ENCODE measurements at places on chromosomes 6 and 20.

- no peak for DNase-seq
Observed at GRCh38 chr6:106849120-106849519, 125.4 kb downstream of the CD24 start.

DNA sequence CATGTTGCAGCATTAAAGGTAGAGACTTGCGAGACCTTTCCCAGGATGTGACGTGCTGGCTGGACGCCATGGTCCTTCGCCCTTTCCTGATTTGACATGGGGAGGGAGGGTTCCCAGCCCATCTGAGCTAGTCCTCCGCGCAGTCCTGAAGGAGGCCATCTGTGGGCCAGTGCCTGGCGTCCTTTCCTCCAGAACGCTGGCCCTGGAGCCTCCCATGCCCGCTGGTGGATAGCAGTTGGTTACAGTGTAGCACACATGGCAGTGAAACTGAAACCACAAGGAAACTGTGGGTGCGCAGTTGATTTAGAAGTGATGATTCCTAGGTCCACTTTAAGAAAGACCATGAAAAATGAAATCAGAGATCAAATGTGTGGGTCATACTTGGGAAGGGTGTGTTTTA is 193.7 kb downstream of the CDH4 start:
- DNase-seq = no peak

DNA sequence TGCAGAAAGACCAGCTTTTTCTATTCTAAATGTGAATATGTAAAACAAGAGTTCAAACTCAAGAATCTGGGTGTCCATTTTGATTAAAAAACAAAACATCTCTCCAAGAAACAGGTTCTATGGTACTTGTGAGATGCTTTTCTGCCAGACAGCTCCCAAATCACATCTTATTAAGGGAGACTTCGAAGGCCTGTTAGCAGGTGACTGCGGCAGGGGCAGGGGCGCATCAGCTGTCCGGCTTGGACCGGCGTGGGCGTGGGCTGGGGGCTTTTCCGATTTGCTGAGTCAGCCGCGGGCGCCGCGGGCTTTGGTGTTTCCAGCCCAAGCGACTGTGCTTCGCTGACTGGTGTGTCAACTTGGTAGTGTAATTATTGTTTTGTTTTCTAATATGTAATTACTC is 32.6 kb downstream of the TFAP2A start:
- no peak for DNase-seq

DNA sequence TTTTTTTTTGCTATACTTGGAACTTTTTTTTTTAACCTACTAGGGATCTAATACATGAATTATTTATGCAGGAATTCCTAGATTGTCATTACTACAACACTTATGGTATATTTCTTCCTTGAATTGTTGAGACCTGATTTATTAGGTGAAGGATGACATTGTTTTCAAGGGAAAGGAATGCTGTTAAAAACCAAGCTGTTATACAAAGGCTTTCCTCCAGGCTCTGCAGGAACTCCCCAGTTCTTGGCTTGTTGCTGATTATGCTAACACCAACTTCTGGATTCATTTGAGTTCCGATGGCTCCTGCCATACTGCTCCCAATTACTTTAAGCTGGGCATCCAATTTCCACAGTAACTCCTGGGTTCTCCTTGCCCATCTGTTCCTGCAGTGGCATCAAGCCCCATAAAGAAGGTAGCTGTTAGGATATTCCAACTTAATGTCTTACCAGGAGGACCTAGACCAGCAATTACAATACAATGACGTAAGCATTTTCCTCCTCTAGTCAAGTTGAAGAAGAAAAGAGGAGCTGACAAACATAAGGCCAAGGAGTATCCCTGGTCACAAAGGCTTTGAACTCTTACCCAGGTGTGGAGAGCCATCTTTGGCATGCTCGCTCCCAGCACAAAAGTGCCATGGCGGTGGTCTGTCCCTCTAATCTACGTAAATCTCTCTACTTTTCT is 215.9 kb upstream of the AGPAT4 start:
- no peak for DNase-seq

DNA sequence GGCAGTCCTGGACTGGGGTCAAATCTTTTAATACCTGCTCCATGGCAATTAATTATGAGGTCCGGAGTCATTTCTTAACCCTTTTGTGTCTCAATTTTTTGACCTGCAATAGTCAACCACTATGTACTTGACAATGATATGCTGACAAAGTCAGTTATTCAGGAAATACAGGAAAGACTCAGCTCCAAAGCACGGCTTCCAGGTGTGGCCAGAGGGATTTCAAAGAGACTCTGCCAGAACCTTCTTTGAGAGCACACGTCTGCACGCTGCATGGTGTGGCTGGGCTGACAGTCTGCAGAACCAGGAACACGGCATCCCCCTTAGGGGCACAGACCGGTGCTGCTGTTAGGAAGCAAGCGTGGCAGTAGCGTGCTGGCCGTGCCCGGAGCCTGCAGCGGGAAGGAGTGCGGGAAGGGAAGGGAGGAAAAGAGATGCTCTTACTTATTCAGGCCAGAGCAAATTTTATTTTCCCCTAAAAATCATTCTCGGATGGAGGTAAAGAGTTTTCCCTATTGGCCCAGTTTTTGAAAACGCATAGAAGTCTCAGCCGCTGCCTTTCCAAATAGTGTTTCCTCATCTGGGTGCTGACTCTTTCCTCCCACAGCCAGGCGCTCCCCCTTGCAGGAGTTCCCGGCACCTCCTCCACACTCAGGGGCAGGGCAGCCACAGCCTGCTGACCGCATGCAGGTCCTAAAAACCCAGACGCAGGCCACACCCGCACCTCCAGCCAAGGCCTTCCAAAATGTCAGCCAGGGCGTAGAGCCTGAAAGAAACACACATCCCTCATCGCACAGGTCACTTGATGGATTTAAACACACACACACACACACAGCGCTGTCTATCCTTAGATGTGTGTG is 187.4 kb upstream of the SNX9 start:
- DNase-seq = no peak

GRCh38 chr6:43476746-43477145 is 624 bp upstream of the TJAP1 start:
- DNase-seq = no peak

GRCh38 chr20:25286917-25287316 is 39.0 kb downstream of the PYGB start:
- DNase-seq = no peak

DNA sequence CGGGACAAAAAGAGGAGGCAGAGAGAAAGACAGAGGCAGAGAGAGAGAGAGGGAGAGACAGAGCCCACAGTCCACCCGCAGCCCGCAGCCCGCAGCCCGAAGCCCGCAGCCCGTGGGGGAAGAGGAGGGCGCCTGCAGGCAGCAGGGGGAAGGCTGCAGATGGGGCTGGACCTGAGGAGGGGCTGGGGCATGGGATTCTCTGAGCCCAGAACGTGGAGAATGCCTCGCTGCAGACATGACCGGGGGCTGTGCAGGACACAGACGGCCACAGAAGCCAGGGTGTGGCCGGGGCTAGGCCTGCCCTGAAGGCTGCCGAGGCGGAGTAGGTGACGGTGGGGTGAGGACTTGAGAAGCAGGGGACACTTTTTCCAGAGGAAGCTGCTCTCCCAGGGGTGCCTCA is 6.5 kb upstream of the SLCO4A1 start:
- no peak for DNase-seq

- DNase-seq = no peak
Observed at GRCh38 chr20:22226849-22227700, 357.3 kb downstream of the FOXA2 start.

DNA sequence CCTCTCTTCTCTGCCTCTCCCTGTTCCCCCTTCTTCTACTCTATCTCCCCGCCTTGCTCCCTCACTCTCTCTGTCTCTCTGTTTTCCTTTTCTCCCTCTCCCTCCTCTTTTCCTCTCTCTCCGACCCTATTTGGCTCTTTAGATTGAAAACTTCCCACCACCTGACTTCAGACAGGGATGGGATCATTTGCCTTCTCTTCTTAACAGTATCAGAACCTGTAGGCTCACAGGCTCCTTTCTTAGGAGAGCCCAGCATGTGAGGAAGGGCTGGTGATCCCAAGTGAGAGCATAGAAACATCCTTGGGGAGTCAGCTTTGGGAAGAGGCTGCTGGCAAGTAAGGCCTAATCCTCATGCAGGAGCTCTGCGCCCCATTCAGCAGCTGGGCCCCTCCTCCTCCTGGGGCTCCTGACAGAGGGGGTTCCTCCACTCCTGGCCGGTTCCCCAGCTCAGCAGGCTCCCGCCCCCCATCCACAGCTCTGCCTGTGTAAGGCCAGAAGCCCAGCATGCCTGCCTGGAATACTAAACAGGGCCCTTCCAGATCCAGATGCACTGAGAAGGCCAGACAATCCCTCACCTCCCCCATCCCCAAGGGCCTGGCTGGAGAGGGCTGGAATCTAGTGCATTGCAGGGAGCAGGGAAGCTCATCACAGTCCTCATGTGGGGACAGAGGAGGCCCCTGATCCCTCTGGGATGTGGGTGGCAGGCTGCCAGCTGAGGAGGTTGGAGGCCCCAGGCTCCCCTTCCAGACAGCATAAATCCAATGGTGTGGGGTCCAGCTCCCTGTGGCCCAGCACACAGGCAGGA is 93.4 kb downstream of the PTPRT start:
- DNase-seq = no peak

GRCh38 chr20:61722146-61722678 is 343.5 kb downstream of the TAF4 start:
- DNase-seq = no peak

GRCh38 chr6:20755631-20756030 is 221.4 kb downstream of the CDKAL1 start:
- DNase-seq = no peak

DNA sequence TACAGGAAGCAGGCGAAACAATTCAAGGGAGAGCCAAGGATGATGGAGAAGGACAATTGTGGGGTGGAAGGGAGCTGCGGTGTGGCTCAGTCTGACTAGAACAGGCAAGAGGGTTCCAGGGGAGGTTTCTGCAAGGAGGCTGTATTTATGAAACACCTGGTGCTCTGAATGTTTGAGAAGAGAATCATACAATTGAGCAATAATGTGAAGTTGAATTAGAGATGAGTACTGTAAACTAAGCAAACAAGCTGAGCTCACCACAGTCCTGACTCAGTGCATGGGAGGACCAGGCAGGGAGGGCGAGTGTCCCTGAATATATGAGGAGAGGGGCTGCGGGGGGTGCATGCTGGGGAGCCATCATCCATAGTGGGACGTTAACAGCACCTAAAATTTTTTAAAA is 279.7 kb downstream of the KIF16B start:
- DNase-seq = no peak

GRCh38 chr6:45495429-45496084 is 117.8 kb upstream of the SUPT3H start:
- DNase-seq = no peak

- DNase-seq = no peak
Observed at GRCh38 chr6:16671302-16672289, 89.7 kb downstream of the ATXN1 start.

- DNase-seq = no peak
Observed at GRCh38 chr6:1227935-1228753, 83.8 kb upstream of the FOXQ1 start.

DNA sequence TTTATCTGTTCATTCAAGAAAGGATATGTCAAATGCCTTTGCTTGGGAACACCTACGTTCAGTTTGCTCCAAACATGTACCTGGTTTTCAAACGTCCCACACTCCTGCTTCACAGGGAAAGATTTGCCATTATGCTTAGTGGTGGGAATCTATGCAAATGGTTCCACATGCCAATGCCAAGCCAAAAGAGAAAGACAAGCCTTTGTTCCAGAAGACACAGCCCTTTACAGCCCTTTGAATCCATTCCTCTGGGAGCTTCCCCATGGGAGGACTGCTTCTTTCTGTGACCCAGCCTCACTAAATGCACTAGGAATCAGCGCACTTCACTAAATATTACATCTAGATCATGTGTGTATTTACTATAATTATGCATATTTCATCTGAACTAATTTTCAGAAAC is 619.5 kb downstream of the PRKN start:
- no peak for DNase-seq

DNA sequence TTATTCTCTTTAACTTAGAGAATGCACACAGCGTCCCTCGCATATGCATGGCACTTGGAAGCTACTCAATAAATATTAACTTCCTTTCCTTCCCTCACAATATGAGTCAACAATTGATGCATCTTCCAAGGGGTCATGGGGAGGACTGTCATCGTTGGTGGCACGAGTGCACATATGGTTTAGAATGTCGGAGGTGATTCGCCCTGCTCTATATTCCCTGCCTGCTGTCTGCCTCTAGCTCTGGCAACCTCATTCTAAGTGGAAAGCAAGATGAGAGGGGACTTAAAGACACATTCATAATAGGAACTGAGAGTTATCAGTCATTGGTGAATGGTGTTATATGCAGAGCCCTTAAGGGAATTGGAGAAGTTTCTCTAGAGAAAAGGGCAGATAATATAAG is 44.6 kb downstream of the MAK start:
- DNase-seq = no peak

GRCh38 chr6:144340541-144341371 is 55.6 kb downstream of the UTRN start:
- DNase-seq = no peak

GRCh38 chr20:25022680-25023079 is 30.1 kb upstream of the APMAP start:
- DNase-seq = no peak

DNA sequence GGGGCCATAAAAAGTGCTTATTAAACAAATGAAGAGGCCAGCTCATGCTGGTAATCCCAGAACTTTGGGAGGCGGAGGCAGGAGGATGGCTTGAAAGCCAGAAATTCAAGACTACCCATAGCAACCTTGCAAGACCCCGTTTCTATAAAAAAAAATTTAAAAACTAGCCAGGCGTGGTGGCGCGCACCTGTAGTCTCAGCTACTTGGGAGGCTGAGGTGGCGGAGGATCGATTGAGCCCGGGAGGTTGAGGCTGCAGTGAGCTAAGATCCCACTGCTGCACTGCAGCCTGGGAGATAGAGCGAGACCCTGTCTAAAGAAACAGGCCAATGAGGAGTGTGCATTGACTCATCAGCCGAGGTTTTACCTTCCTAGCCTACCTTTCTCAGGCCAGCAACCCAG is 15.2 kb downstream of the NPEPL1 start:
- peak; percentile 40 for DNase-seq

- DNase-seq = no peak
Observed at GRCh38 chr6:95093154-95093553, 484.2 kb upstream of the MANEA start.

DNA sequence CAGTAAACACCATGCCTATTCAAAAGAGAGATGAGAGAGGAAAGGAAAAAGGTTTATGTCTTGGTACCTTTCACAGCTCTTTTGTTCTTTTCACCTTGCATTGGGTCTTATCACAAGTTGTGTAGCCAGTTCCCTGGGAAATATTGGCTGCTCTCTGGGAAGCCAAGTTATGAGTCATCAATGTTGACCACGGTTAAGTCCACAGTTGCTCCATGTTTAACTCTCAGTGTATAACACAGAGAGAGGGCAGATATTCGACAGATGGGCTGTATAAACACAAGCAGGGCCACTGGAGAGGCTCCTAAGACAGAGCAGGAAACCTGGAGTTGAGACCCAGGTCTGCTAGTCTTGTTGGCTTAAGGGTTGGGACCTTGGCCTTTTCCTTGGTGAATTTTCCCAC is 718.6 kb downstream of the QKI start:
- DNase-seq = no peak

GRCh38 chr6:111356551-111356950 is 126.5 kb downstream of the REV3L start:
- no peak for DNase-seq

DNA sequence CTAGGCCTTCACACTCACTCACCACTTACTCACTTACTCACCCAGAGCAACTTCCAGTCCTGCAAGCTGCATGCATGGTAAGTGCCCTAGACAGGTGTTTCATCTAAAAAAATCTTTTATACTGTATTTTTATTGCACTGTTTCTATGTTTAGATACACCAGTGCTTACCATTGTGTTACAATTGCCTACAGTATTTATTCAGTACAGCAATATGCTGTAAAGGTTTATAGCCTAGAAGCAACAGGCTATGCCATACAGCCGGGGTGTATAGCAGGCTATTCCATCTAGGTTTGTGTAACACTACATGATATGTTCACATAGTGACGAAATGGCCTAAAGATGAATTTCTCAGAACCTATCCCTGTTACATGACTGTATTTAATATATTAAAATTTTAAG is 37.1 kb upstream of the KCNK5 start:
- DNase-seq = no peak
